ENCODE measurements at places on chromosomes 1 and 21.

DNA sequence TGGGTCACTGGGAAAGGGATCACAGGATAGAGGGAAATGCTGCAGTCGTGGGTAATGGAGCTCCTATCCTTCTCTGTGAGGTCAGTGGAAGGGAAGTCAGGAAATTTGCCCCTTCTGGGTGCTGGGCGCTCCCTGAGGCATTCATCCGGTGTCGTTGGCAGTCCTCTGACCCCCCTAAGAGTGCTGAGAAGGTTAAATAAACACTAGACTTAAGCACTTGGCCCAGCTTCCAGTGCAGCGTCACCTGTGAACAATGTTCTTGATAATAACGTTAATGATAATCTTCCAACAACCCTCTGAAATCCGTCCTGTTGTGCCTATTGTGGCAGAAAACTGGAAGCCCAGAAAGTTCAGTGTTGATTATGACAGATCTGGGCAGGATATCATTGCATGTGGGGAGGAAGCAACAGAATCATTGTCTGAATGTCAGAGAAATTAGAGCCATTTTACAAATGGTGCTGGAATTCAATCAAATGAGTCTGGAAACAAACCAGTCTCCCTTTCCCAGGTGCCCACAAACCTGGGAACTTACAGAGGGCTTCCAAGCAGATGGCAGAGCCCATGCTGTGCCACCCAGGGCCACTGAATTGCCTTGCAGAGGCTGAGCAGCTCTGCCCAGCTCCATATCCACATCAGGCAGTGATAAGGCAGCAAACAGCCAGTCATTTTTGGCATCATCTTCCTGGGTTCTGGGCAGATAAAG is 216.8 kb downstream of the KAZN start:
- DNase-seq: no peak

GRCh38 chr1:118563981-118564951 is 379.2 kb upstream of the SPAG17 start:
- no peak for DNase-seq

DNA sequence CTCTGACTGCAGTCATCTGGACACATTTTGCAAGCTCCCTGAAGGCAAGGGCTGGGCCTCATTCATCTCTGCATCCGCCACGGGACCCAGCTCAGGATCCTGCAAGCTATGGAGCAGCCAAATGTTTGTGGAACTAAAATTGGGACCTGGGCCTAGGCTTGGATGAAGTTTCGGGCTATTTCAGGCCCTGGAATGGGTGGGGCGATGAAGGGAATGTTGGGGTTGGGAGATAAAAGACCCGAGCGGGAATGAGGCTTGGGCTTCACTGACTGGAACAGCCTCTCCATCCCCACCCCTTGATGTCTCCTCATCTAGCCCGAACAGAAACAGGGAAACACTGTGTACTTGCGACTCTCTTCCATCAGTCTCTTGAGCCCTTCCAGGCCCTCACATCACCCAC is 7.3 kb upstream of the AHCYL1 start:
- DNase-seq: no peak

DNA sequence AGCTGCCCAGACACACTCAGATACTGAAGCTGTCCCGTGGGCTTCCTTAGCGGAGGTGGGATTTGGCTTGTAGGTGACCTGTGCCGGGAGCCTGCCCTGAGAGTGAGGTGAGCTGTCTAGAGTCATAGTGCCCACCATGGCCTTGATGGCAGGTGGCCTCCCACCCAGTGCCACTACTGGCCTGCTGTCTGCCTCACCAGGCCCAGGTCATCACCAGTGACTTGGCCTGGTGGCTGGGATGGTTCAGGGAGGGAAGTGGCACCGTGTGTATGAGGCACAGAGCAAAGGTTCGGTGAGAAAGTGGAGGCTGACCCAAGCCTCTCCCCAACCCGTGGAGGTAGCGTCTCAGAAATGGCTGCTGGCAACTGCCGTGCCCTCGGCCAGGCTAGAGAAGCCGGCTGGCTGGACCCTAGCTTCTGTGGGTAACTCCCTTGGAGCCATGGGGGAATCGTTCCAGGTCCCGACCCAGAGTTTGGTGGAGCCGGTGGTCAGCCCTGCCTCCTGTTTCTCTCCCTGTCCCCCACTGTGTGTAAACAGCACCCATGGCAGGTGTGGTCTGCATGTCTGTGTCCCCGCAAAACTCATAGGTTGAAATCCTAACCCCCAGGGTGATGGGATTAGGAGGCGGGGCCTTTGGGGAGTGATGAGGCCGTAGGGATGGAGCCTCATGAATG is 155.4 kb upstream of the C1orf174 start:
- DNase-seq: no peak

GRCh38 chr1:241202401-241202800 is 154.6 kb downstream of the RGS7 start:
- DNase-seq: no peak

DNA sequence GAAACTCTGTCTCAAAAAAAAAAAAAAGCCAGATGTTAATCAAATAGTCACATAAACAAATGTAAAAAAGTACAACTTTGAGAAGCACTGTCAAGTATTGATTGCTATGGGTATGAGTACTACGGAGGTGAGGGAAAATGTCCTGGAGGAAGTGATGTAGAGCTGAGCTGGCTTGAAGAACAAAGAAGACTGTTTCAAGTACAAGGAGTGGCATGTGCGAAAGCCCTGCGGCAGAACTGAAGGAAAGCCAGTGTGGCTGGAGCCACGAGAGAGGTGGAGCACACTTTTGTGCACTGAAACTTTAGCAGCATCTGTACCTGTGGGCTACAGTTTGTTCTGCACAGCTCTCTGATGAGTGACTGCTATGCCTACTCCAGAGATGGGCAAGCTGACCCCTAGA is 5.4 kb upstream of the RPS6KA1 start:
- no peak for DNase-seq

DNA sequence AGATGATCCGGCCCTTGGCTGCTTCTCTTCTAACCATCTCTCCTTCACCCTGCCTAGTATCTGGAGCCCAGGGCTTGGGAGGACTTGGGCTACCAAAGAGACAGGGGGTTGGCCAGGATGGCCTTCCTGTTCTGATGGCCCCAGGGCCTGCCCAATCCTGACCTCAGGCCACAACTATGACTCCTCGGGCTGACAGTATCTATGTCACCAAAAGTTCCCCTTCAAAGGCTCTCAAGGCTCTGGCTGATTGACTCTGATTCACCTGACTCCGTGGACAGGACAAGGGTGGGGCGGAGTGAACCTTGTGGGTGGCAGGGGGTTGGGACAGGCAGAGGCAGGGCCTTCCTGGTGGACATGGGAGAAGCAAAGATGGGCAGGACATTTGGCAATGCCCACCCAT is 12.7 kb downstream of the MEF2D start:
- DNase-seq: no peak

GRCh38 chr21:37237764-37238163 is 29.4 kb downstream of the VPS26C start:
- no peak for DNase-seq

DNA sequence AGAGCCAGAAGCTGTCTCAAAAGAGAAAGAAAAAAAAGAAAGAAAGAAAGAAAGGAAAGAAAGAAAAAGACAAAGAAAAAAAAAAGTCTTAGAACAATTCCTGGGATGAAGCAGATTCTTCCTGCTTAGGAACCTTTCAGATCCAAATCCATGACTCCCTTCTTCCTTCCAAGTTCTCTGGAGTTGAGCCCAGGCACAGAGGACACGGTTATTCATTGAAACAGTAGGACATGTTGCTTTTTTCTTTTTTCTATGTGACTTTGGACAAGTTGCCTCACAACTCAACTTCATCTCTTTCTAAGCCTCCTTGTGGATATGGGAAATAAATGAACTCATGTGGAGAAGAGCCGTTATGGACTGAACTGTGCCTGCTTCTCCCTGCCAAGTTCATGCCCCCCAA is 14.7 kb upstream of the TNFRSF8 start:
- DNase-seq: no peak

- DNase-seq: no peak
Observed at GRCh38 chr1:228987286-228987685, 252.0 kb downstream of the RHOU start.

GRCh38 chr1:230049731-230050130 is 17.3 kb upstream of the GALNT2 start:
- no peak for DNase-seq

GRCh38 chr1:225999912-226000337 is 782 bp upstream of the SDE2 start:
- no peak for DNase-seq

DNA sequence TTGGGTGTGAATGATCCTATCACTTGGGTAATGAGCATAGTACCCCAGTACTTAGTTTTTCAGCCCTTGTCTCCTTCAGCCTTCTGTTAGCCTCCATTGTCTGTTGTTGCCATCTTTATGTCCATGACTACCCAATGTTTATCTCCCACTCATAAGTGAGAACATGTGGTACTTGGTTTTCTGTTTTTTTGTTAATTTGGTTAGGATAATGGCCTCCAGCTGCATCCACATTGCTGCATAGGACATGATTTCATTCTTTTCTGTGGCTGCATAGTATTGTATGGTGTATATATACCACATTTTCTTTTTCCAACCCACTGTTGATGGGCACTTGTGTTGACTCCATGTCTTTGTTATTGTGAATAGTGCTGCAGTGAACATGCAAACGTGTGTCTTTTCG is 39.6 kb upstream of the GPR52 start:
- no peak for DNase-seq

DNA sequence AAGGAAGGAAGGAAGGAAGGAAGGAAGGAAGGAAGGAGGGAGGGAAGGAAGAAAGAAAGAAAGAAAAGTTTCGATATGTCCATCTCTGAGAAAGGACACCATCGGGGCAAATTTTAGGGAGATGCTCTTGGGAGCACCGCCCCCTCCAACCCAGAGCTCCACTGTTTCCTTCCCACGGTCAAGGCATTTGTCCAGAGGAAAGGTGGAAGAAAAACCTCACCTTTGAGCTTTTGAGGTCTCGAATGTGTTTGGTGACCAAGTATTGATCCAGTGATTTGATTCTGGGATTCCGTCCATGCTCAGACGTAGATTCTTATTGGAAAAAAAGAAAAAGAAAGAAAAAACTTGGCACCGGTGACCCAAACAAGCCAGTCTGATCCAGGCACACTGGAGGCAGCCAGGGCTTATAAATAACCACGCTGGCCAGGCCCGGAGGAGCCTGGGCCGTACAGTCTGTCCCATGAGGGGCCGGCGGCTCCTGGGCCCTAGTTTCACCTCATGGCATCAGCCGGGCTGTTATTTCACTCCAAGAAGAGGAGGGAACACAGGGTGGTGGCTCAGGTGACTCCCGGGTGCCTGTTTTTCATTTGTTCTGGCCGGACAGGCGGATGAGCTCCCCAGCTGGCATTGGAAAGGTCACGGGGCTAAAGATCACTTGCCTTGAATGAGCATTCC is 36.1 kb upstream of the SLC25A33 start:
- DNase-seq: no peak

- no peak for DNase-seq
Observed at GRCh38 chr1:63603810-63604209, 10.6 kb downstream of the PGM1 start.

DNA sequence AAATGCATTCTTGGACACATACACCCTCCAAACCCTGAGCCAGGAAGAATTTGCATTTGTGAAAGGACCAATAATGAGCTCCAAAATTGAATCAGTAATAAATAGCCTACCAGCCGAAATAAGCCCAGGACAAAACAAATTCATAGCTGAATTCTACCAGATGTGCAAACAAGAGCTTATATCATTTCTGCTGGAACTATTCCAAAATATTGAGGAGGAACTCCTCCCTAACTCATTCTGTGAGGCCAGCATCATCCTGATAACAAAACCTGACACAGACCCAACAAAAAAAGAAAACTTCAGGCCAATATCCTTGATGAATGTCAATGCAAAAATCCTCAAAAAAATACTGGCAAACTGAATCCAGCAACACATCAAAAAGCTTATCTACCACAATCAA is 6.7 kb downstream of the SPRR2E start:
- DNase-seq: no peak

DNA sequence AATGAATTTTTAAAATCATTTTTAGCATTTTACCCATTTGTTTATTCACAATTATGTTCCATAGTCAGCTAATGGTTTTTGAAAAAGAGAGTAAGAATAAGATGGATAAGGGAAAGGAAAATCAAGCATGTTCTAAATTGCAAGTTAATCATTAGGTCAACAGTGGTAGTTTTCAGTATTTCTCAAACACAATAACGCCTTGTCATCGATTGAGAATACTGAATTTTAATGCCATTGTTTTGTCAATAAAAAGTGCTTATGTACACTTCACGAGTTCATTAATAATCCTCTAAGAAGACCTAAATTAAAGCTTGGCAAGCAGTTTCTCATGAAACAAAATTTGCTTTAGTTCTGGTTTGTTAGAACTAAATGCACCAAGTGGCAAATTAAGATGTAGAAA is 100.3 kb downstream of the RERE start:
- no peak for DNase-seq

- DNase-seq: no peak
Observed at GRCh38 chr1:162138599-162139181, 69.2 kb downstream of the NOS1AP start.

- peak; percentile 91 for DNase-seq
Observed at GRCh38 chr1:198681831-198682759, 43.3 kb downstream of the PTPRC start.

- DNase-seq: no peak
Observed at GRCh38 chr1:151881479-151881878, 27.8 kb downstream of the THEM4 start.

DNA sequence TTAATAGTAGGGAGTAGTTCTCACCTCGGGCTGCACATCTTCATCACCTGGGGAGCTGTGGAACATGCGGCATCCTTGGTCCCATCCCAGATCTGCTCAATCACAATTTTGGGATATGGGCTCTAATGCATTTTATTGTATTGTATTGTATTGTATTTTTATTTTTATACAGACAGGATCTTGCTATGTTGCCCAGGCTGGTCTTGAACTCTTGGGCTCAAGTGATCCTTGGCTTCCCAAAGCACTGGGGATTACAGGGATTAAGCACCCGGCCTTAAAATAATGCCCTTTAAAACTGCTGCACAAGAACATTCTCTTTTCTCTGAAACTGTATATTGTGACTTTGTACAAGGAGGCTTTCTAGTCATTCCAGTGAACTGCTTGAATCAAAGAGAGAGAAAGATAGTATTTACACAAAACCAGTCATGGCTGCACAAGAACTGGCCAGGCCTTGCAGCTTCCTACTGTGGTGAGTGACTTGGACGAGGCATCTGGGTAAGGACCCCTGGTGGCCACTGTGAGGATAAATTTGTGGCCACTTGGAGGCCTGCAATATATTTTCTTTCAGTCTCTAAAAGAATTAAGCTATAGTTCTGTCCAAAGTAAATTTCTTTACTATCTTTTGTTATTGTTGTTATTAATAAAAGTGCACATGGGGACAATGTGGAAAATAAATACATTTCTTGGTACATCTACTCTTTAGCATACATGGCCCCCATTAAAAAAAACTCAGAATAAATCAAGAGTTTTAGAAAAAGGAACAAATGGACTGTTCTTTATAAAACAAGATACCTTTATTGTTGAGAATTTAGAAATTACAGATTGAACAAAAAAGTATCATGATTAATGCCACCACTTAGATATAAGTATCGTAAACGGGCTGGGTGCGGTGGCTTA is 48.0 kb downstream of the TBCE start:
- peak; percentile 33 for DNase-seq

- no peak for DNase-seq
Observed at GRCh38 chr1:47187231-47187925, 2.5 kb downstream of the PDZK1IP1 start.
